ENCODE measurements at places on chromosomes 13 and 19.

DNA sequence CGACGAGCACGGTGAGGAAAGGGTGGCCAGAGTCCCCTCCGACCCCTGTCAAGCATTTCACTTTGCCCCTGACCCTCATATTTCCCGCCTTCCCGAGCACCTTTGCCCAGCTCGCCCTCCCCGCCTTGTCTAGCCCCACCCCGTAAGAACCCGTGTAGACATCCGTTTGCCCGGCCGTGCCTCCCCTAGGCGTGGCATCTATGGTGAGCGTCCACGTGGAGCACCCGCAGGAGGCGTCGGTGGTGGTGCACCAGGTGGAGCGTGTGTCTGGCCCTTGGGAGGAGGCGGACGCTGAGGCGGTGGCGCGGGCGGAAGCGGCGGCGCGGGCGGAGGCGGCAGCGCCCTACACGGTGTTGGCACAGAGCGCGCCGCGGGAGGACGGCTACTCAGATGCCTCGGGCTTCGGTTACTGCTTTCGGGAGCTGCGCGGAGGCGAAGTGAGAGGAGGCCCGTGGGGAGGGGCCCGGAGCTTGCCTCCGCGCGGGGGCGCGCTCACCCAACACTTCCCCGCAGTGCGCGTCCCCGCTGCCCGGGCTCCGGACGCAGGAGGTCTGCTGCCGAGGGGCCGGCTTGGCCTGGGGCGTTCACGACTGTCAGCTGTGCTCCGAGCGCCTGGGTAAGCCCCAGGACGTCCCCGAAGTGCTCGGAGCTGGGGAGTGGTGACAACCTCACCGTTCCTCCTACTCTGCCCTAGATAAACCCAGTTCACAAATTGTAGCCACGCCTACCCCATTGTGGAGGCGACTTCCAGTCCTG, 4.2 kb downstream of the LTBP4 start:
- DNase-seq, result no peak

- DNase-seq, result no peak
Observed at GRCh38 chr19:43695985-43696704, 19.7 kb upstream of the IRGC start.

DNA sequence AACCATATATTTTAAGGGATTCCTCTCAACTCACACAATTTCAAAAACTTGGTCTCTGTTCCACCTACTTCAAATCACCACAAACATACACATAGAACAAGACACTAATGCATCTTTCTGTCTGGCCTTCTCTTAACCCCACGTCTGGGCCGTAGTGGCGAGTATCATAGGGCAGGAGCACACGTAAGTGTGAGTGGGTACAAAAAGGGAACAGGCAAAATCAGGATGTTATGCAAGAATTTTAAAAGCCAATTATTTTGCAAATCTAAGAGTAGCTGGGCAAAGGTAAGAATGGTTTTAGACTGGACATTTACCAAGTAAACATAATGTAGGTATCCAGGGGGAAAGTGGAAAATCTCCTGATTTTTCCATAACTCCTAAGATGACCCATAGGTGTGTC, 35.1 kb downstream of the MTMR6 start:
- no peak for DNase-seq

DNA sequence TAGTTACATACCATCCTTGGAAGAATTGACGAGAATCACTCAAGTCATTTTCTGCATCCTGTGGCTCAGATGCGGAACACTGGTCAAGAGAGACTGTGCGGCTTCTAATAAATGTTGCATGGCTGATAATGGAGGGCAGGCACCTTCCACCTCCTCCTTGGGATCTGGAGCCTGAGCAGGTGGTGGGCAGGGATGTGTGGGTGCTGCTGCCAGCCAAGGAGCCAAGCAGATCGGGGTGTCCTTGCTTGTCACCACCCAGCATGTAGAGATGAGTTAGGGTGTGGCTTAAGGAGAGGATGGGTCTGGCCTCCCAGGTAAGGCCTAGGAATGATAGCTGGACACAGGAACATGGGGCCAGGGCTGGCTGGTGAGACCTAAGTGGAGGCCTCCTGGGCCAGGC, 17.5 kb downstream of the GPI start:
- DNase-seq, result no peak

DNA sequence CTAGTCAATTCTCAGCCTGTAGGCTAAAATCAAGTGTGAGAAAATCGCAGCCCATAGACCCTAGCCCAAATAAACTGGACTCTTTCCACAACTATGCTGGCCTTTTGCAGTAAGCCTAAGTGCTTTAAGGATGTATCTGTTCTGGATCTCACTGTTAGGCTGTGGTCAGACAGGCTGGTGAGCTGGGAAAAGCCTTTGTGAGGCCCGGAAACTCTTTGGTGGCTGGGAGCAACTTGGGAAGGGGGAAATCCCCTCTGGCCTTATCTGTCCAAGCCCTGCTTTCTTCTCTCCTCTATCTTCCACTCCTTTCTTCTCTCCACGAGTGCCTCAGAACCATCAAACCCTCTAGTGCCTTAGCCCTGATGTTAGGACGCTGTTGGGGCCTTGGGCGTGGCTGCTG, 135.4 kb downstream of the LACC1 start:
- DNase-seq, result no peak

- DNase-seq, result no peak
Observed at GRCh38 chr19:47618771-47619170, 9.8 kb downstream of the BICRA start.

DNA sequence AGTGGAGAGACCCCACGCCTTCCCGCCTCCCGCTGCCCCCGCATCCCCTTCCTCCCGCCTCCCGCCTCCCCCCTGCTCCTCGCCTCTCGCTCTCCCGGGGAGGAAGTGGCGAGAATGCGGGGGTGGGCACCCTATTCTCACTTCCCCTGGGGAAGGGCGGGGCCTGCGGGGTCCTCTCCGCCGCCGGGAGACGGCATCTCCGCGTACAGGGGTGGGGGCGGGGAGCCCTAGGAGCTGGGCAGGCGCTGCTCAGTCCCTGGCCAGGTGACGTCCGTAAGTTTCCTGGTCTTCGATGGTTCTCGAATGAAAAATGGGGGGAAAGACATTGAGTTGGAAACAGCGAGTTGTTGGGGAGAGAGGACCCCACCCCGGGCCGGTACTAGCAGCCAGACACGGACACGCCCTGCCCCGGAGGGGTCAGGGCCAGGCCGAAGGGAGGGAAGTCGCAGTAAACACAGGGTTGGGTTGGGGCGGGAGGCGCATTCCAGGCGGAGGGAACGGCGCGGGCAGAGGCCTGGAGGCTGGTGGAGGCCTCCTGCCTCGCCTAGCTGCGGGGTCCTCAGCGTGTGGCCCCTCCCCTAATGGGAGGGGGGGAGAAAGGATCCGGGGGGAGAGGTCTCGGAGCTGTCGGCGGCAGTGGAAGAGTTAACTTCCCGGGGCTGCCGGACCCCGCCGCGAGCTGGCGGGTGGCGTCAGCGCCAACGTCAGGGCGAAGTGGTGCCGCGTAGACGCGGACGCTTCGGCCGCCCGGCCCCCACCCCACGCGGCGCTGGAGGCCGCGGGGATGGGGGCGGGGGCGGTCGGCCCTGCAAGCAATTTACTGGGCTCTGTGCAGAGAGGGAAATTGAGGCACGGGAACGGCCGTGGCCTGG, 10.4 kb upstream of the JUND start:
- no peak for DNase-seq

DNA sequence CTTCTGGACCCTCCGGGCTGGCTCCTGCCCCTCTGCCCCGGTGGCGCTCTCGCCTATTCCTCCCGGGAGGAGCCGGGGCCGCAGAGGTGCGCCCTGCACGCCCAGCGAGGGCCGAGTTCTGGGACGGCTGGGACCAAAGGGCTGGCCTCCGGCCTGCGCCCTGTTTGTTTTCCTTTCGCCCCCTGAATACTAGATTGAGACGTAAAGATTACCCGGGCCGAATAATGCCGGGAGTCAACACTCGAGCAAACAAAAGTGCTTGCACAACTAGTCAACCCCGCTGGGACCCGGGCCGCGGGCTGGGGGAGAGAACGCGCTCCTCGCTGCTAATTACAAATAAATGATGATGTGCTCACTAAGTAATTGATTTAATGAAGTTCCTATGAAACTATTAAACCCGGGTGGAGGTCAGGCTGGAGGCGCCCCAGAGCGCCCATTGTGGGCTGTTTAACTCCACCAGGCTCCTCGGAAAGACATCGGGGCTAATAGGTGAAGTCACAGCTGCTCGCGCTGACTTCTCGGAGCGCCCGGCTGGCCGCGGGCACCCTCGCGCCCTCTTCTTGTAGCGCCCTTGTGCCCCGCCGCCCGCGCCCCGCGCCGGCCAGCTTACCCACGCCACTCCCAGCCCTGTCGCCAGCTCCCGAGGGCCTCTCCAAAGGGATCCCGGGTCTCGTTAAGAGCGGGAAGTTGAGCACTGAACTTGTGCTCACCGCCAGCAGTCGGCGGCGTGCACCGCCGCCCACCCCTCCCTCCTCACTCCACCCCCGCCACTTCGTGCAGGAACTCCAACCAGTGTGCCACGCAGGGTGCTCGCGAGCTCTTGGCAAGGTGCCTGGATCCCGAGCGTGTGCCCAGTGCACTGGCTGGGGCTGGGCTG, 14.9 kb downstream of the ZIC5 start:
- no peak for DNase-seq

GRCh38 chr13:46968450-46968849, 71.6 kb upstream of the HTR2A start:
- DNase-seq, result no peak

DNA sequence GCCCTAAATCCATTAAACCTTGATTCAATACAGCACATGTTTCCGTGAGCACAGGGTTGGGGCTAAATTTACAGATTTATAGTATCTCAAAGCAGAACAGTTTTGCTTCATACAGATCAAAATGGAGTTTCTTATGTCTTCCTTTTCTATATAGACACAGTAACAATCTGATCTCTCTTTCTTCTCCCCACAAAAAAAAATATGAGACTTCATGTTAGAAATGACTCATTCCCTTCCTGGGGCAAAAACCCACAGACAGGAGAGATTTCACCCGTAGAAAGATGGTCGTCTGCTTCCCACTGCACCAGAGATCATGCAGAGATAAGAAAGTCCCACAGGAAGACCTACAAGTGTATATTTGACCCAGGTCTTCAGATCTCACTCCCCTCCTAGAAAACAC, 7.7 kb upstream of the ZNF611 start:
- no peak for DNase-seq

DNA sequence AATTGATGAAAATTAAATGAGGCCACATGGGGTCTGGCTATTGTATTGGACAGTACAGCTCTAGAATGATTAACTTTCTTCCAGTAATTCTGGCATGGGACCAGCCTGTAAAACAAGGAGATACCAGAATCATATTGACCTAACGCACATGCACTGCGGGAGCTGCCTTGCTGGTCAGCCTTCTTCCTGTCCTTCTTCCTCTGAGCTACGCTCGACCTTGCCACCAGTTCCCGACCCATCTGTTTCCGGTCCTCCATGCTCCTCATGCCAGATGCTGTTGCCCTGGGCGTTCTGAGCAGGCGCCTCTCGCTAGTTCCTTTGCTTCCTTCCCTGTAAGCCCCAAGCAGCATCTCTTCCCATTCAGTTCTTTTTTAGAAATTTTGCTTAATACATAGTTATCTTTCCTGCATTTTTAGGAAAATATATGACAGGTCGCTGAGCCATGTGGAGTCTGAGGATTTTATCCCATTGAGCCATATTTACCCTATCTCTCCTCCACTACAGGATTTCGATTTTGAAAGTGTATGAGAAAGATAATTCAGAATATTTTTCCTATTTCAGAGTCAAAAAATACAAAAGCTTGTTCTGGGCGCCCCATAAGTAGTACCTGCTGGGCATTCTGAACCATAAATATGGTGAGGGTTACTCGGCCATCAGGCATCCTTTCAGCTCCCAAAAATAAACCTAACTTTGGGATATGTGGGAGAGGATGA, 38.6 kb downstream of the TNFRSF19 start:
- DNase-seq, result no peak

GRCh38 chr13:111917901-111918300, 149.0 kb upstream of the SOX1 start:
- no peak for DNase-seq

- no peak for DNase-seq
Observed at GRCh38 chr19:41870401-41870873, 6.6 kb upstream of the CD79A start.

GRCh38 chr13:33919120-33919519, 101.2 kb downstream of the RFC3 start:
- DNase-seq, result no peak

GRCh38 chr13:42283574-42283973, 11.6 kb downstream of the AKAP11 start:
- no peak for DNase-seq

- no peak for DNase-seq
Observed at GRCh38 chr13:43846496-43847158, 32.9 kb downstream of the CCDC122 start.

DNA sequence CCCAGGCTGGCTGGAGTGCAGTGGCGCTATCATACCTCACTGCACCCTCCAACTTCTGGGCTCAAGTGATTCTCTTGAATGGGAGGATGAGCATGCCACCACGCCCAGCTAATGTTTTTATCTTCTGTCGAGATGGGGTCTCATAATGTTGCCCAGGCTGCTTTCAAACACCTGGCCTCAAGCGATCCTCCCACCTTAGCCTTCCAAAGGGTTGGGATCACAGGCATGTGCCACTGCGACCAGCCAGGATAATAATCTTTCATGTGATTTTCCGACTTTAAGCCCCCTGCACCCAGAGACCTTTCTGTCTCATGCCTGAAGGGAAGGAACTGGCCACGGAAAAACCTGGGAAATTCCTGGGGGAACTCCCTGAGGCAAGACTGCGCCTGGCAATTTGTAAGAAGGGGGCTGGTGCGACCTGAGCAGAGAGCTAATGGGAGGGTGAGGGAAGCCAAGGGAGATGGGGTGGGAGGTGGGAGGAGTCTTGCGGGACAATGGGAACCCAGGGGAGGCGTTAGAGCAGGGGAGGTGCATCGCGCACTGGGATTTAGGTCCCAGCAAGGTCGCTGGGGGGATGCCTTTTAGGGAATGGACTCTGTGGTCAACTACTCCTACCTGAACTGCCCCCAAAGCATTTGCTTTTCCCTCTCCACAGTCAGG, 1.2 kb upstream of the CCDC124 start:
- no peak for DNase-seq

GRCh38 chr19:8423817-8424223, 10.7 kb downstream of the MARCHF2 start:
- no peak for DNase-seq

- no peak for DNase-seq
Observed at GRCh38 chr13:27607125-27607524, 13.2 kb downstream of the LNX2 start.

GRCh38 chr19:38134540-38135149, 89.4 kb downstream of the DPF1 start:
- DNase-seq, result no peak

DNA sequence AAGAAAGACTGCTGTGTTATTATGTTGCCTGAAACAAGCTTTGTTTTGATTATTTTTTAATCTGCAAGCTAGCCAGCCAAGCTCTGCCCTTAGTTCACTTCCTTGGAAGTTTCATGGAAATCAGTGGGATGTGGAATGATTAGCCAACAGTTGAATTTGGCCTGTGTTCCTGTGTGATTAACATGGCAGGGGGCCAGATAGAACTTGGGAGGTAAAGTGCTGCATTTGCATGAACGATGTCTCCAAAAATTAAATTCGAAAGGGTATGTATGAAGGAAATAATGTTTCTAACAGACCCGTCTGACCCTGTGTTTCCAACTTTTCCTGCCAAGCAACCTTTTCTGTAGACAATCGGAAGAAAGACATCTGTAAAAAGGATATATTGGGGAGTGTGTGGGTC, 32.2 kb downstream of the UFM1 start:
- DNase-seq, result no peak

GRCh38 chr13:97321616-97322321, 99.6 kb downstream of the MBNL2 start:
- no peak for DNase-seq

- no peak for DNase-seq
Observed at GRCh38 chr13:100523981-100524386, 64.6 kb downstream of the GGACT start.

- DNase-seq, result no peak
Observed at GRCh38 chr13:23618341-23618740, 48.1 kb downstream of the TNFRSF19 start.

Data from SK-N-MC (cell line).